Liver (tissue), 10 donors: ENCODE measurements at places on chromosomes 5 and 9.

- DNase-seq: no peak
Observed at GRCh38 chr9:135476561-135477355, 2.8 kb upstream of the PPP1R26 start.

DNA sequence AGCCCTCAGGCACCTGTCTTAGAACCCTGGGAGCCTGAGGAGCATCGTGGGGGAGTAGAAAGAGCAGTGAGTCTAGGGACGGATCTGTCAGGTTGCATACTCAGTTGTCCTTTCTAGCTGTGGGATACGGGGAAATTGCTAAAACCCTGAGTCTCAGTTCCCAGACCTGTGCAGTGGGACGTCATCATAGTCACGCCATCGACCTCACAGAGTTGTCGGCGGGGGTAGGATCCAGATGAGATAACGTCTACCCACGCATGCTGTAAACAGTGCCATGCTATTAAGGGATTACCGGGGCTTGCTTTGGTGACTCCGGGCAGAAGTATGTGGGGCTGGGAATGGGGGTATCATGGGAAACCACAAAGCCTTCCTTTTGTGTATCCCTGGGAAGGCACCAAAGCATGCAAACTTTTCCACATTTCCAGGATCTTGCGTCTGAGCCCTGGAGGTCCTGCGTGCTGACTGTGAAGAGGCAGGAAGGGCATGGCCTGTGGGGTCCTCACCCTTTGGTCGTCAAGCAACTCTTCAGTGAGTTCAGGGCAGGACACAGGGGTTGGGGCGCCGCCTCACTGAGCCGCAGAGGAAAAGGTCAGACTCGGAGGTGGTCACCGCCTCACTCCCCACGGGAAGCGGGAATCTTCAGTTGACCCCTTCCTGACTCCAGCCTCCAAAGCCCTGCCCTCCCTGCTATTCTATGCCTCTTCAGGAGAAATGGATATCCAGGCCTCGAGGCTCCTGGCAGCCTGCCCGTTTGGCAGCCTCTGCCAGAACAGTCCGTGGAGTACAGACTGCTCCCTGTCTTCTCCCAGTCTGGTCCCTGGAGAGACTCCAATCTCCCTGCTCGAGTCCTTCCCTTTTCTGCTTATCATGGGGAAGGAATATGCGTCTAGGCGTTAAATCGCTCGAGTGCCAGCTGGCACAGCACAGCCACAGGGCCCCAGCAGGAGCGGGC is 186.8 kb upstream of the KLF9 start:
- DNase-seq: peak; percentile 36

- no peak for DNase-seq
Observed at GRCh38 chr5:39049315-39049714, 24.9 kb downstream of the RICTOR start.

DNA sequence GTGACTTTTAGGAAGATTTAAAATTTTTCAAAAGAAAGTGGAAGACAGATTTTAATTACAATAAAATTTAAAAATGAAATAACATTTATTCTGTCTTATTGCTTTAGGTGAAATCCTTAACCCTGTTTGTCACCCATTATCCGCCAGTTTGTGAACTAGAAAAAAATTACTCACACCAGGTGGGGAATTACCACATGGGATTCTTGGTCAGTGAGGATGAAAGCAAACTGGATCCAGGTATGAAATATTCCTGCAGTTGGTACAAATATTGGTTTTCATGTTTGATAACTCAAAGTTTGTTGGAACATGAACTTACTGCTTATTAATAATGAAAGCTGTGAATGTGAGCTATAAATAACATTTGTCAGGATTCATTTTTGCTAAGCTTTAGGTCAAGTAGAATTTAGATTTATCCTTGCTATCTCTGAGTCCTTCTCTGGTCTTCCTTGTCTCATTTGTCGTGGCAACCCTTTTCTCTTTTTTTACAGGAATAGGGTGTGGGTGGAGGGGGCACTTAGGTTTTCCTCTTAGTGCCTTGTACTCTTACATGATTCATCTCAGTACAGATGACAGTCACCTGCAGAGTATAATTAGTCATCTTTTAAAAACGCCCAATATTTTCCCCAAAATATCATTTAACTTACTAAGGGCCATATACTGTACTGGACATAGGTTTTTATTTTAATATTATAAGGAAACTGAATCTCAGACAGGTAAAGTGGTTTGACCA is 95.3 kb upstream of the RASGRF2 start:
- DNase-seq: no peak

GRCh38 chr5:132883261-132883834 is 9.9 kb downstream of the LEAP2 start:
- DNase-seq: no peak

DNA sequence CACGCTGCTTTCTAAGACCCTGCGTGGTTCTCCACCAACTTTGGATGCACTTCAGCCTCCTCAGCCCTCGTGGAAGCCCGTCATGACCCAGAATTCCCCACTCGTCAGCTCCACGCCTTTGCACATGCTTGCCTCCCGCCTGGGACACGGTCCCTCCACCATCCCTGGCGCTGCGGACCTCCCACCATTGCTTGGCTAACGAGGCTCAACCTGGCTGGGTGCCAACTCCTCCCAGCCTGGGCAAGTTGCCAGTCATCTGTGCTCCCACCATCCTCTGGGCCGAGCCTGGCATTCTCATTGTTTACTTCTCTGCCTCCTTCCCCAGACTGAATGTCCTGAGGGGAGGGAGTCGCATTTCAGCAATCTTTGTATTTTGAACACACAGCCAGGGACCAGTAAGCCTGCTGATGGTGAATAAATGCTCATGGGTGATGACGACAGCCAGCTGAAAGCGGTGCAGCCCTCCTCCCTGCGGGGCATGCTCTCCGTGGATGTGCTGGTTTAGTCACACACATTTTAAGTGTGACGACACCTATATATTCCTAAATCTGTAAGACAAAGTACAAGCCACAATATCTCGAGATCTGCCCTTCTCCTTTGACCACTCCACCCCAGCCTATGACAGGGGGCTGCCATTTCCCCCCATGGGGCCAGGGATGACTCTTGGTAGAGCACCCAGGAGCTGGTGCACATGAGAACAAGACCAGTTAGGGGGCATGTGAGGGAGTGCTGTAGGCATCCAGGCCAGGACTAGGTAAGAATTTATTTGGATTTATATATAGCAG is 37.6 kb downstream of the ANKRD33B start:
- DNase-seq: peak; percentile 82

DNA sequence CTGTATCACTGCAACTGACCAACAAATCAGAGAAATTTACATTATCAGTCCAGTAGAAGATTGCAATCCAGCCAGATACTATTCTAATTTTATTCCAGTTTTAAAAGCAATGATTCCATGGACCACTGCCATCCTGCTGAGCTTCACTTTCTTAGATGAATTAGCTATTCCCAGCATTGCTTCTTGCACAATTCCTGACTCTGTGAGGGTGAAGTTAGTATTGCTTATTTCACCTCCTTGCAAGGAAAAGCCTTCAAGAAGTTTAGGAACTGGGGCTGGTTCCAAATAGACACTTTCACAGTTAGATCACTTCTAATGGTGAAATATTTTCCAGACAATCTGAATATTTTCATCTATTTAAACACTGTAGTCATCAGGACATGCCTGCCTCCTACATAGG is 338.6 kb upstream of the TNC start:
- no peak for DNase-seq

DNA sequence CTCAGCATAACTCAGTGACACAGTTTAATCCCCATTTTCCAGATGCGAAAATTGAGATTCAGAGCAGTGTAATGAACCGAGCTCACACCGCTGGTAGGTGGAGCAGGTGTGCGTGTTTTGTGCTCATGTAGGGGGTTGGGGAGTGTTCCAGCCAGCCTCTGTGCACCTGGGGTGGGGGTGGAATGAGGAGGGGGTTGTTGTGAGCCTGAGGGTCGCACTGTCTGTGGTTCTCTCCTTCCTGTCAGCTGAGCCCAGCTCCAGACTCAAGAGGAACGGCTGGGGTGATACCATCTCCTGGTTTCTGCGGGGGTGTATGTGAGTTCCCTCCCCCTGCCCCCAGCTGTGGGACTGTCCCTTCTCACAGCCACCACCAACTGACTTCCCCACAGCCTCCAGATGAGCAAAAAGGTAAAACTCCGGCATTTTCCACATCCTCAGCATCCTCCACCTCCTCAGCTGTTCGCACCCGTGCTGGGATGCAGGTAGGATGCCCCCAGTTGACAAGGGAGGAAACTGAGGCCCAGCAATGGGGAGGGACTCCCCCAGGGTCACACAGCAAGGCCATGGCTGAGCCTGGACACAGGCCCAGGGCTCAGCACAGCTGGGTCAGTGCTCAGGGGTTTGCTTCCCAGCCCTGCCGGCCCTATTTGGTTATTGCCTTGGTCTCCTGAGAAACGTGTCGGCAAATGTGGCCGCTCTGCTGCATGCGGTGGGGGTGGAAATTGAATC is 2.1 kb downstream of the SH2D3C start:
- DNase-seq: no peak

DNA sequence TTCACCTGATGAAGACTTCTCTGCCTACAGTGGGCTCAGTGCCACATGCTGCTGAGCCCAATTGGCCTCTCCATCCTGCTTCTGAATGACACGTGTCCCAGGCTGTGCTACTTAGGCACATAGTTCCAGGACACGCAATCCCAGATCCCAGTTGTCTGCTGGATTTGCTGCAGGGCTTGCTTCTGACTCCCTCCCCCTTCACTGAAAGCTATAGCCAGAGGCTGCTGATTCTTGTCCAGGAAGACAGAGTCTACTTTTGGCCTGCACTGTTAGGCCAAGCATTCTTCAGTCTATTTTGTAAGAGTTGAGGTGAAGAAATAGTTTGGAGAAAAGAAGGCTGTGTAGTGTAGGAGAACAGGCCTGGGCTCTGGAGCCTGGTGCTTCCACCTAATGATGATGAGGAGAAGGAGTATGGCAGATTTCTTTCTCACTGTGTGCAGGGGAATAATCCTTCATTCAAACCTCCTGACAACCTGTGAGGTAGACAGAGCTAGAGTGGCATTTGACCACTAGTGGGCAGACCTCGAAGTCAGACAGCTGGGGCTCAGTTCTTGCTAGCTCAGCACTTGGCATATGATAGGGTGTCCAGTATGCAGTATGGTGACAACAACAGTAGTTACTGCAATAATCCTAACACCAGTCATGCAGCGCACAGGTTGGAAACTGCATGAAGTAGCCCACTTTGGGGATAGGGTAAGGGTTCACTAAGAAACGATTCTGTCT is 19.5 kb upstream of the ASPN start:
- DNase-seq: no peak

GRCh38 chr9:116842658-116843057 is 155.6 kb downstream of the TRIM32 start:
- DNase-seq: no peak

- peak; percentile 49 for DNase-seq
Observed at GRCh38 chr9:19127871-19128500, 694 bp upstream of the PLIN2 start.

- DNase-seq: no peak
Observed at GRCh38 chr5:92513067-92513466, 1068.0 kb downstream of the NR2F1-AS1 start.

GRCh38 chr5:175560011-175560410 is 81.7 kb downstream of the SFXN1 start:
- DNase-seq: no peak

- no peak for DNase-seq
Observed at GRCh38 chr9:126203313-126203712, 123.3 kb upstream of the MVB12B start.

DNA sequence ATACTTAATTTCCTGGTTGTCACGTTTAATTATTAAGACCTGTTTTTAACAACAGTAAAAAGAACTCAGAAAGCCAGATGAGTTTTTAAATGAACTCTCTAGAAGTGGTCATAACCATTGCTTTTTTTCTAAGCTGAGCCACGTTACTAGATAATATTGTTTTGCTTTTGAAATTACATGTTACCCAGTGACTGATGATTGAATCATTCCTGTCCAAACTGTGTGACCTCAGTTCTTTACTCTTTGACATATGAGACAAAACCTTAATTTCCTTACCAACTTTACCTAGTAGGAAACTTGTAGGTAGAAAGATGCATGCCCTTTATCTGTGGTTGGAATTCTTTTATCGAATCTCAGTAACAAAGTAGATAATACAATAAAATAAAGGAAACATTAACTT is 411.7 kb downstream of the SH3GL2 start:
- no peak for DNase-seq

- no peak for DNase-seq
Observed at GRCh38 chr9:137366891-137367381, 56.0 kb downstream of the EXD3 start.

GRCh38 chr5:59221769-59222168 is 638.9 kb downstream of the RAB3C start:
- DNase-seq: no peak
